Pancreas (tissue), 10 donors: ENCODE measurements at places on chromosomes 7 and 10. TPM values are rescaled to one million over a fixed set of nuclear protein-coding genes. Genes with fewer than 3 reads are reported as not detected.

Gene ANKRD7
- total RNA-seq = 0.37 TPM

Gene MET
- 23.5 TPM for total RNA-seq

Gene DENND2A
- total RNA-seq = 1.8 TPM

Gene C10orf143
- 2.3 TPM for total RNA-seq

Gene ZNF775
- total RNA-seq = 2.0 TPM

Gene UTF1
- not detected for total RNA-seq

Gene AASS
- 16.9 TPM for total RNA-seq

Gene GIMAP8
- total RNA-seq = 1.5 TPM

Gene OR2A7
- 3.3 TPM for total RNA-seq

Gene SH3PXD2A
- 4.9 TPM for total RNA-seq

Gene COX15
- total RNA-seq = 15.3 TPM

Gene SCART1
- 3.9 TPM for total RNA-seq

Gene NODAL
- not detected for total RNA-seq

Gene ITPRID1
- 0.06 TPM for total RNA-seq

Gene CHN2
- 32.9 TPM for total RNA-seq

Gene SCIN
- total RNA-seq = 0.79 TPM

Gene BAIAP2L1
- 18.8 TPM for total RNA-seq

Gene DCLRE1A
- 4.0 TPM for total RNA-seq

Gene CCDC136
- total RNA-seq = 0.83 TPM

Gene RNF32
- 1.2 TPM for total RNA-seq

Gene GFRA1
- 1.7 TPM for total RNA-seq

Gene MYL10
- not detected for total RNA-seq

Gene CYP3A7
- total RNA-seq = not detected

Gene CLRN3
- 0.84 TPM for total RNA-seq

Gene SH2D4B
- total RNA-seq = not detected

Gene PNLIPRP3
- total RNA-seq = not detected

Gene ZSCAN21
- total RNA-seq = 6.4 TPM

Gene EPHA1
- 9.0 TPM for total RNA-seq

Gene STEAP2
- total RNA-seq = 6.6 TPM

Gene TMEM273
- 3.6 TPM for total RNA-seq

Gene NEUROG3
- total RNA-seq = not detected

Gene FBXL13
- total RNA-seq = 1.8 TPM

Gene NXPH1
- total RNA-seq = not detected

Gene LRRN3
- 0.32 TPM for total RNA-seq

Gene ACTL6B
- 0.64 TPM for total RNA-seq

Gene AGMO
- not detected for total RNA-seq

Gene MSMB
- total RNA-seq = not detected

Gene DYDC2
- not detected for total RNA-seq

Gene FMC1
- total RNA-seq = 7.8 TPM

Gene TRPV5
- total RNA-seq = not detected

Gene ACBD5
- 7.7 TPM for total RNA-seq

Gene CPA1
- 37,514 TPM for total RNA-seq

Gene CCZ1B
- 21.1 TPM for total RNA-seq

Gene ATE1
- 8.9 TPM for total RNA-seq

Gene CCL24
- total RNA-seq = not detected

Gene SLC25A13
- 12.8 TPM for total RNA-seq
